ENCODE measurements at places on chromosomes 2 and 18. TPM values are rescaled to one million over a fixed set of nuclear protein-coding genes. Genes with fewer than 3 reads are reported as not detected.

The EPB41L3 gene
- total RNA-seq: not detected

The ZSWIM2 gene
- not detected for total RNA-seq

The CDCA7 gene
- 193 TPM for total RNA-seq

The LRRTM4 gene
- total RNA-seq: not detected

The STK16 gene
- 42.8 TPM for total RNA-seq

The C18orf54 gene
- total RNA-seq: 14.1 TPM

The DSG1 gene
- not detected for total RNA-seq

The CAPN13 gene
- total RNA-seq: not detected

The SCYGR2 gene
- total RNA-seq: not detected

The GBX2 gene
- not detected for total RNA-seq

The SPHKAP gene
- total RNA-seq: not detected

The TTN gene
- under 0.01 TPM for total RNA-seq

The TMEM37 gene
- total RNA-seq: not detected

The FLACC1 gene
- total RNA-seq: 0.85 TPM

The CHN1 gene
- total RNA-seq: not detected

The CHCHD5 gene
- 37.3 TPM for total RNA-seq

The INHBB gene
- total RNA-seq: not detected

The C2orf80 gene
- not detected for total RNA-seq

Data from OCI-LY7 (cell line).